H7 (cell line): ENCODE measurements at places on chromosomes 1 and 21.
A peak's percentile ranks its signal among the peaks of the same experiment; 100 is the strongest.

DNA sequence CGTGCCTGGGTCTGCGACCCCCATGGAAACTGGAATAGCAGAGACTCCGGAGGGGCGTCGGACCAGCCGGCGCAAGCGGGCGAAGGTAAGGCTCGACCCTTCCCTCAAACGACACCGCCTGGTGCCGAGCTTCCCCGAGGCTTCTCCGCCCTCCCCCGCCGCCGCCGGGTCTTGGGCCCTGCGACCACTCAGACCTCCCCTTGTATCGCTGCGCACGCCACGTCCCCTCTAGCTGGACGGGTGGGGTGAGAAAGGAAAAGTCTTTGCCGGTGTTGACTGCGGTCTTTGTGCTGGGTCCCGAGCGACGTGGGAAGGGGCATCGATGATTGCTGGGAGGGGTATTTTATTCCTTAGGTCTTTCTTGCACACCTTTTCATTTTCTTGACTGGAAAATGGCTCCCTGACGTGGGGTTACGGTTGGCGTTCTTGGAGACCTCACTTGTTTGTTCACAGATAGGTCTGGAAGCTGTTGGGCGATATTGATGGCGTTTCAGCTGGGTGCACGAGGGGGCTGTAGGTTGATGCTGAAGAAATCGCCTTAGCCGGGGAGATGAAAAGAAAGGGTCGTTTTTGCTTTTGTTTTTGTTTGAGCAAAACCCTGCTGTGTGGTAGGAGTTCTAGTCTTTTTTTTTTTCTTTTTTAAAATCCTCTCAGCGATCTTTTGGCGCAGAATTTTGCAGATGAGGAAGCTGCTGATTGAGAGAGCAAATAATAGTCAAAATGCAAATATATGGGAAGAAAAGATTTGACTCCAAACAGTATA lies 776 bp downstream of the KDM1A start:
- DNase-seq: peak; percentile 48

DNA sequence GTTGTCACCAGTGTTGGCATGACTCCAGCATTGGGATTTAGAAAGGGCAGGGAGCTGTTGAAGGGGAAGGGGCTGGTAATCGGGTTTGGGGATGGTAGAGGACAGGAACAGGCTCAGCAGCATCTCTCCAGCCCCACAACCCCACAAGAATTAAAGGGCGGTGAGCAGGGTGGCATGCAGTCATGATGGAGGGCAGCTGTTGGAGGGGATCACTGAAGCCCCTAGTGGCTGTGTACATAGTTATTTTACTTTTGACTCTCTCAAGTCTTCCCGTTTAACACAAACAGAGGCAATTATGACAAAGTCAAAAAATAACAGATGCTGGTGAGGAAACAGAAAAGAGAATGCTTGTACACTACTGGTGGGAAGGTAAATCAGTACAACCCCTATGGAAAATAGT lies 213.8 kb downstream of the URB2 start:
- no peak for DNase-seq

- no peak for DNase-seq
Observed at GRCh38 chr1:114063544-114063943, 84.3 kb downstream of the OLFML3 start.

- DNase-seq: no peak
Observed at GRCh38 chr1:77382366-77382765, 100.5 kb downstream of the AK5 start.

GRCh38 chr1:183590244-183591191 lies at the start of gene NCF2:
TSS of gene NCF2 (minus strand) at chr1:183590459. CDS start at chr1:183590329, 130 bp downstream.
- no peak for DNase-seq

GRCh38 chr1:180283098-180283497 lies 53.0 kb downstream of the LHX4 start:
- no peak for DNase-seq

DNA sequence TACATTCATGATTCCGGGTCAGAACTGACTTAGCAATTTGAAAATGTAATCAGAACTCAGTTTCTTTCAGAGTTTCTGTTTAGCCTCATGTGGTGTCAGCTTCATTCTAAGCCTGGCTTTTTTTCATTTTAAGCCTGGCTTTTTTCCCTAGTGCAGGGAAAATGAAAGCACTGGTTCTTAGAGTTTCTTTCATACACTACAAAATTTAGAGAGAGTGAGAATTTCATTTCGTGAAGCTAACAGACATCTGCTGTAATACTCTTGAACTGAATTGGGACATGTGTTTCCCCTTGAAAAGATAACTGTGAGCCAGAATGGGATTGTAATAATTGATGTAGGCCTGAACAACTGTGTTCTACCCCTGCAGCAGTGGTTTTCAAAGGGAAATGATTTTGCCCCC lies 95.3 kb upstream of the KIAA0040 start:
- no peak for DNase-seq

DNA sequence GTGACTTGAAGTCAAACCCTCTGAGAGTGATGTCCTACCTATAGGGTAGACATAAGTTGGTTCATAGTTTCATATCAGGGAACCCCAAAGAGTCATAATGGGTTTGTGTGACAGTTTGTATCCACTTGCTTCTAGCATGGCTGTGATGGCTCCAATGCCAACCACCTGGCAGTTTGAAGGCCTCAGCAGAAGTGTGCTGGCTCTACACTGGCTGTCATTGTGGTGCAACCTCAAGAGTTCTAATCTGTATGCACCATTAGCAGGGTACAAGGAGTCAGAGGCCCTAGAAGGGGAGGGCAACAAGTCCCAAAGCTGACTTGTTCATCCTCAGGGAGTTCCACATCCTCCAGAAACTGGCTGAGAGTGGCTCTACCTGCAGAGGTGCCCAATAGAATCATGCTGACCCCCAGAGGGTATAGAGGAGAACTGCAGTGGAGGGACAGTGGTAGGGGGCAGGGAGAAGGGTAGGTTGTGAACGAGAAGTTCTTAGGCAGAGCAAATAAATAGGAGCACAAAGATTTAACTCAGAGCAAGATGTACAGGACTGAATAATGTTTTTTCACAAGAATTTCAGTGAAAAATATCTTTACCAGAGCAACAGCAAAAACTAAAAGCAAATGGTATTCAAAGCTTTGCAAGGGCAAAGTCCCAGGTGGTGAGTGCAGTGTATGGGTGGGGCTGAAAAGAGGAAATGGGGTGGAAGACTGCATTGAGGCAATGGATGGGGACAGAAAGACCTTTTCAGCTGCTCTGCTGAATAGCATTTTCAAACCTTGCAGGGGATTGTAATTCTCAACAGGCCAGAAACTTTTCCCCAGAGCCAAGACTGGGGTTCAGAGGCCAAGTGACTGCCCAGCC lies 3.2 kb downstream of the FCRL2 start:
- DNase-seq: peak; percentile 70

- DNase-seq: no peak
Observed at GRCh38 chr1:116330342-116330652, 42.7 kb upstream of the ATP1A1 start.

GRCh38 chr21:29193072-29193471 lies 62.6 kb downstream of the MAP3K7CL start:
- no peak for DNase-seq

GRCh38 chr1:59815892-59816291 lies 1.1 kb downstream of the HOOK1 start:
- DNase-seq: no peak

- no peak for DNase-seq
Observed at GRCh38 chr1:61746813-61747212, 4.5 kb downstream of the PATJ start.

- no peak for DNase-seq
Observed at GRCh38 chr1:151325646-151326429, 1.4 kb downstream of the PI4KB start.

DNA sequence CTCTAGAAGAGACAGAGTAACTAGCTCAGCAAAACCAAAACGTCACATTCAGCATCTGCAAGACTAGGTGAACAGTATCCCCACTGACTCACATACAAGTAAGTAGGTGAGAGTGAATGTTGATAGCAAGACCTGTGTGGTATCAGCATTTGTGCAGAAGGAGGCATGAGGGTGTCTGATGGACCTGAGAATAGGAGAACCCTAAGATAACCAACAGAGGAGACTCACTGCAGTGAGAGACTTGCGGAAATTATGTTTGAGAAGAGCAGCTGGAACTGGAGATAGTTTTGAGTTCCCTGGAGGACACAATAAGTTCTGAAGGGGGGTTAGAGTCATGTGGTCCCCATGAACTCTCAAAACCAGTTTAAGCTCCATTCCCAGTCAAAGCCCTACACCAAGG lies 59.1 kb downstream of the DYRK1A start:
- DNase-seq: no peak

DNA sequence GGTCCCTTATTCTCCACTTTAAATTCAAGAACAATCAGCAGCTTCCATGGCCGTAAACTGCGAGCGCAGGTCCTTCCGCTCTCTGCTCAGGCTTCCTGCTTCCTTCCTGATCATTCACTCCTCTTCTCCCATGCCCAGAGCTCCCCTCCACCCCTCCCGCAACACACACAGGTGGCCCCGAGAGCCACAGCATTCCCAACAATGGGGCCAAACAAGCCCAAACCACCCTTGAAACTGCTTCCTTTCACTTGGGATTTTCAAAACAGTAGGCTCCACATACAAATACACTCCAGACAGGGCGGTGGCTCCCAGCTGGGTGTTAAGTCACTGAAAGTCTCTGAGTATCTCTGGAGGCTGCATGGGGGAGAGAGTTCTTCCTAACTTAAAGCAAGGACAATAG lies 11.4 kb downstream of the FAM89A start:
- DNase-seq: peak; percentile 72

GRCh38 chr1:156808186-156809030 lies 8.2 kb downstream of the SH2D2A start:
- peak; percentile 44 for DNase-seq
